ENCODE measurements at places on chromosomes 1 and 21.

- no peak for DNase-seq
Measured at GRCh38 chr1:165697491-165697880, 876 bp downstream of the ALDH9A1 start.

DNA sequence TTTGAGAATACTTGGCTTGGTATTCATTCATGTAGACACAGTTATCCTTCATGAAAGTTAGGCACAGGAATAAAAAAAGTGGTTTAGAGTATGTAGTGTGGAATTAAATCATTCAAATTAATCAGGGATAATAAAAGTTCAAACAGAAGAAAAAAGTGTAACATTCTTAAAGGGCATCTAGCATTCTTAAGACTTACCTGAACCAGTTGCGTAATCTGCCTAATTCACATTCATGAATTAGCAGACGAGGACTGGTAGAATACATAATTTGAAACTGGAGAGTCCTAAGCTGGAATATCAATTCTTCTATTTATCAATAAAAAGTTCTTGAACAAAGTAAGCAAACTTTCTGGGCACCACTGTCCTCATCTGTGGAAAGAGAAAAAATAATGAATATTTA is 157.0 kb upstream of the DEPDC1 start:
- DNase-seq = no peak

GRCh38 chr1:25664357-25665199 is 48.0 kb downstream of the MAN1C1 start:
- DNase-seq = no peak

GRCh38 chr1:238052496-238053266 is 162.0 kb upstream of the ZP4 start:
- DNase-seq = no peak

GRCh38 chr1:36531833-36532232 is 49.1 kb upstream of the CSF3R start:
- DNase-seq = no peak

DNA sequence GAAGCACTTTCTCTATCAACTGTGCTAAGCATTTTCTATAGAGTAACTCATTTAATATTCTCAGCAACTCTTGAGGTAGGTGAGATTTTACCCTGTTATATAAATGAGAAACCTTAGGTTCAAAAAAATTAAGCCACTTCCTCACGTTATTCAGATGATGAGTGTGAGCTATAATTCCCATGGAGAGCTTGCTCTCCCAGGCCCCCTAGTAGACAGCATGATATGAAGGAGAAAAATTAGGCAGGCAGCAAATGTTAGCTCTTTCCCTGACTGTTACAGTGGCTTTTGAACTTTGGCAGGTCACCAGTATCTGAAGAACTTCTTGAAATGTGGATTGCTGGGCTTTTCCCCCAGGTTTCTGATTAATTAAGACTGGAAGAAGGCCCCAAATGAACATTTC is 753.1 kb downstream of the NCAM2 start:
- DNase-seq = peak; percentile 35

DNA sequence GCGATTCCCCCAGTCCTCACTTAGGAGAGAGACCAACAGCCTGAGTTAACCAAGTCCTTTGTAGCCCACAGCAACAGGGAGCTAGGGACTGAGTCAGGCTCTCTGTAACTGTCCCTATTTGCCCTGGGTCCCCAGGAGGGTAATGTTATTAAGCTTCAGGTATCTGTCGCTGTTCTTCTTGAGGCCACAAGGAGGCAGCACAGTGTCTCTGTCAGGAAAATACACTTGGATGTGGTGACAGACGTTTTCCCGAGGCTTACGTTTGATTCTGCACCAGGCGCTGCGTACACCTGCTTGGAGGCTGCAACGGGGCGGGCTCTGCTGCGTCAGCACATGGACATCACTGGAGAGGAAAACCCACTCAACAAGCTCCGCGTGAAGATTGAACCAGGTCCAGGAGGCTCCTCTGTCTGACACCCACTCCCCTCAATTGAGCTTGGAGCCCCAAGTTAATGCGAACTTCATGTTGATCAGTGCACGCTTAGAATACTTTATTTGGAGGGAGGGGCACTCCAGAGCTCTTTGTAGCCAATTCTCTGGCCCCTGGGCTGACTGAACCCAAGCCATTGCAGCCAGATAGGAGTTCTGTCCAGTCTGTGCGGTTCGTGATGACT is 10.7 kb upstream of the ELF3 start:
- peak; percentile 58 for DNase-seq

- DNase-seq = no peak
Measured at GRCh38 chr1:33893147-33893830, 29.4 kb downstream of the HMGB4 start.

DNA sequence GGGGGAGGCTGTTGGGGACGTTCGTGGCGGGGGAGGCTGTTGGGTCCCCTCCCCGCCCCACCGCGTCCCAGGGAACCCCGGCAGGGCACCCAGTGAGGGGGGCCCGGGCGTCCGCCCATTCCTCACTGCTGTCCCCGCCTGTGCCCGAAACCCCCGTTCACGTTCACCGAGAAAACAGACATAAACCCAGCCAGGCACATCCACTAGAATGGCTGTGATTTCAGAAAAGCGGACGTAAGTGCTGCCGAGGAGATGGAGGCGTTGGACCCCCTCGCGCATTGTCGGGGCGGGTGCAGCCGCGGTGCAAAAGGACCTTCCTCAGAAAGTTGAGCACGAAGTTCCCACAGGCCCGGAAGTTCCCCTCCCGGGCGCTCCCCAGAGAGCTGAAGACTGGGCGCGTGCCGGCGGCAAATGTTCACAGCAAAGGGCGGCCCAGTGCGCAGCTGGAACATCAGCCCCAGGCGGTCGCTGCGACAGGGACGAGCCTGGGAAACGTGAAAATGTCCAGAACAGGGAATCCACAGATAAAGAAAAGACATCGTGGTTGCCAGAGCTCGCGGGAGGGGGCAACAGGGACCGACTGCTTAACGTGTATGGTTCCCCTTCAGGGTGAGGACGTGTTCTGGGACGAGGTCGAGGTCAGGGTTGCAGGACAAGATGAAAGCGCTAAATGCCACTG is 18.5 kb upstream of the SAMD11 start:
- DNase-seq = no peak

All from OCI-M1 (cell line).